CD4-positive, alpha-beta T cell treated with Interleukin-17A for 1 hour (primary cell): ENCODE measurements at places on chromosomes 6 and 20.
A peak's percentile ranks its signal among the peaks of the same experiment; 100 is the strongest.

- DNase-seq: peak; percentile 27
These were observed 157.4 kb upstream of the LAMA2 start for GRCh38 chr6:128725271-128726233.

DNA sequence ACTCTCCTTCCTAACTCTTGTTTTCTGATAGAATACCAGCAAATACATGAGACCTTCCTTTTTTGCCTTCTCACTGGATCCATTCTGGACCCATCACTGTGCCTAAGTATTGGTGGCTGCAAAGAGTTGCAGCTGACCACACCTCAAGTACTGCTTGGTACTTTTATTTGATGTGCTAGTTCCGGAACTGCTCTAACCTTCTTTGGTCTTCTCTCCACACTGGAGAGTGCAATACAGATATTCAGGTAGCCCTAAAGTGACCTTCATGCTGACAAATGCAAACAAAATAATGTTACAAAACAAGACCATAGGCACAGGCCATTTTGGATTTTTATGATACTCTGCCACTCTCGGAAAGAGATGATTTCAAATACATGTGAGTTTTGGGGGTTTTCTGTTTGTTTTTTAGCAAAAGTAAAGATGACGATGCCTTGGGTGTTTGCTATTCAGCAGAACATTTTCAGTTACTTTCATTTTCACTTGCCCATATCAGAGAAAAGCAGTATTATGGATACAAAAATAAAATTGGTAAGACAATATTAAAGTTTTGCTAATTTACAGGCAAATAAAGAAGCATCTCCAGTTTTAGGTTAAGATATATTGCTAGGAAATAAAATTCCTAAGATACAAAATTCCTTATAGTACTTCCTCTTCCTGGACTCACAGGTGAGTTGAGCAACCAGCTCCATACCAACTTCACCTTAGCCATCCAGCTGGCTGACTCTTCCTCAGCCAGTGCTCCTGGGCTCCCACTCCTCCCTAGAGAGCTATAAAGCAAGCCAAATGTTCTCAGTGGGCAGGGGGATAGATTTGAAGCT, 42.0 kb downstream of the PTPRK start:
- DNase-seq: no peak

DNA sequence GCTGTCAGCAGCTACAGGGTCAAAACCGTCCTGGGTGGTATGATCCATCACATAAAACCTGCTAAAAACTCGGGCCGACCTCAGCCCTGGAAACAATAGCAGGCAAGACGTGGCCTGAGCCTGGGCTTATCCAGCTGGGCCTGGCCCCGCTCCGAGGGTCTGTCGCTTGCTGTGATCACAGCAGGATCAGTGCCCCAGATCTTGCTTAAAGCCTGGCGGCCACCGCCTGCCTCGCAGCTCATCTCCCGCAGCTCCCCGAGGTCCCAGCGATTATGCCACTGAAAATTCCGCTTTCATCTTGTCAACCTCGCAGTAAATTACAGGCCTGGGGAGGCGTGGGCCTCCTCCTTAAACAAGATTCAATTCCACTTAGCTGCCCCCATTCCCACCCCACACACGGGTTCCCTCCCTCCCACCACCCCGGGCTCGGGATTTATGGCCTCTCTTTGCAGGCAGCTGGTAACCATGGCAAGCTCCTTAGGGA, 40.1 kb downstream of the CDH22 start:
- DNase-seq: no peak

- no peak for DNase-seq
These were observed 417.3 kb upstream of the MARCKS start for GRCh38 chr6:113439866-113440265.

- DNase-seq: no peak
These were observed 105.0 kb downstream of the HUS1B start for GRCh38 chr6:551829-552350.

- DNase-seq: no peak
These were observed 81.6 kb downstream of the MANEA start for GRCh38 chr6:95658886-95659285.

DNA sequence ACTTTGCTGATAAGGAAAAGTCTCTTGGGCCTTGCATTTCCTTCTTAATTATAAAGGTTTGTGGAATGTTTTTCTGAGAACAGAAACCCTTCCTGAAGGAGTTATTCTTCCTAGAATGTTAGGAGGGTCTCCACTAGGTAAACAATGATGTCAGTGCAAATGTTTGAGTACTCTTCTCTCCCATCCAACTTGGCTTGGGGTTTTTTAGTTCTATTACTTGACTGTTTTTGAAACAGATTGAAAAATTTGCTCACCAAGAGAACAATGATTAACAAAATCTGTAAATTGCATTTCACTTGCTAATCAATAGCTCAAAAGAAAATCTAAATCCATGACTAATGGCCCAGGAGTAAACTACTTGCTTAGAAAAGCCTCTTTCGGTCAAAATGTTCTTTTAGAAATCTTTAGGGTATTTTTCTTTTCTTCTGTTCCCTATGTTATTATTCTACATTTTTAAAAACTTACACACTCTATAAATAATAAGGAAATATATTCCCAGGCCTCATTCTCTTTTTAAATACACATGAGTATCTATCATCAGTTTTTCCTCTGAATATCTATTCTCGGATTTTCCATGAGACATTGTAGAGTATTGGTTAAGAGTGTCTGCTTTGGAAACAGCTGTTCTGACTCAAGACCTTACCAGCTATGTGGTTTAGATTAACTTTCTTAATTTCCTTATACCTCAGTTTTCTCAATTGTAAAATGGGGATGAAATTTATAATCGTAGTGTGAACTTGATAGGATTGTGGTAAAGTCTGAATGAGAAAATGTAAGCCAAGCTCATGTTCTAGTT, 234.2 kb upstream of the CITED2 start:
- no peak for DNase-seq

DNA sequence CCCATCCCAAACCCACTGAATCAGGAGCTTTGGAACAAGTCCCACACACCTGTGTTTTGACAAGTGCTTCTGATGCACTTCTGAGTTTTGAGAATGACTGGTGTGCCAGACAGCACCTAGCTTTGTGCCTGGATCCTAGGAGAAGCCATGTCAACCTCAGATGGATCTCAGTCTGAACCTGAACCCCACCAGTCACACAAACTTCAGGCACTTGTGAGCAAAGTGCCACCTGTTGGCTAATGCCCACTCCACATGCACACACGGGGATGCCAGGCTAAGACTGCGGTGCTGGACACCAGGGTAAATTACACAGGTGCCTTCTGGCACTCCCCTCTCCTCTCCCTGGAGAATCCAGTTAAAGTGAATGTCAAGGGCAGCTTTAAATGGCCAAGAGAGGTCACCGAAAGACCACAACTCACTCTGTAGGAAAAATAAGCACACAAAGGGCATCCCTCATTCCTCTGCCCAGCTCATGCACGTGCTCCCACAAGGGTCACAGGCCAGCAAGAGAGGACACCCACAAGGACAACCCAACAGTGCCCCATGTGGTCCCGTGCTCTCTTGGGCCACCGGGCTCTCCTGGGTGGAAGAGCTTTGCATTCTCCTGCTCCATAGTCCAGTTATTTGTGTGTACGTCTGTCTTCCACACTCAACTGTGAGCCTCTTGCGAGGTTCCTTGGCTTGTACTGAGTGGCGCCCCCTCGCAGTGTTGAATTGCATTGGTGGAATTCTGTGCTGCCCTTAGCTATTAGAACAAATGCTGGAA, 45.6 kb downstream of the TAF8 start:
- no peak for DNase-seq

DNA sequence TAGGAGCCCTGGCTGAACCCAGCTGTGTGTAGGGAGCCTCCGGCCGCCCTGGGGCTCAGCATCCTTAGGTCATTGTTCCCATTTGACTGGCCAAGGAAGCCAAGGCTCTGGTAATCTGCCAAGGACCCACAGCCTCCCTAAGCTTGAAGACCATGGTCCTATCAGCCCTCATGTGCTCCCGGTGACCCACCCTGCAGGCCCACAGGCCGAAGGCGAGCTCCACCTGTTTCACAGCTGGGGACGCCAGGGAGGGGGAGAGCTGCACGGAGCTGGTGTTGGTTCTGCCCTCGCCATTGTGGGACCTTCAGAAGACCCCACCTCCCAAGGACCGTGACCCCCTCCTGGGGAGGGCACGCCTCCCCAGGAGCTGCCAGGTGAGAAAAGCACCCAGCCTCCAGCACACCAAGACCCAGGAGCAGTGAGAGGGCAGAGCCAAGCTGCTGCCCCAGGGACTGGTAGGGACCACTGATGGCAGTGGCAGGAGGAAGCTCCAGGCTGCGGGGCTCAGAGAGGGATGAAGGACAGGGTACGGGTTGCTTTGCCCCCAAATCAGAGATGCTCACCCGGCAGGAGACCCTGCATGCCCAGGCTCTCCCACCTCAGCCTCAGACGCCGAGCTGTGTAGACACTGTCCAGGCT, 30.7 kb upstream of the MRGBP start:
- no peak for DNase-seq

GRCh38 chr6:85273046-85273445, 176.8 kb upstream of the NT5E start:
- DNase-seq: no peak

- no peak for DNase-seq
These were observed 207.3 kb downstream of the FARS2 start for GRCh38 chr6:5468586-5468985.

DNA sequence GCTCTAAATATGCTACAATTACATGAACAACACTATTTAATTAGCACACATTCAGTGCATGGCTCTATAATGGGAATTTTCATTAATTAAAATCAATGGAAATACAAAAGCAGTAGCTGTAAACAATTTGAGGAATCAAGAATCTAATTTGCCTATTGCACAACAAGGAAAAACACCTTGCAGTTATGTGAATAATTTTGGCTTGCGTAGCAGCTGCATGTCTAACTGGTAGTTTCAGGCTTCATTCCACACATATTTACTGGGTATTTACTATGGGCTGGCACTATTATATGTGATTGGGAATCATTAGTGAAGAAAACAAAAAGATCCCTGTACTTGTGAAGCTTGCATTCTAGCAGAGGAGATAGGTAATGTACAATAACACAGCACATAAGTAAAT, 26.4 kb downstream of the KIF6 start:
- no peak for DNase-seq

DNA sequence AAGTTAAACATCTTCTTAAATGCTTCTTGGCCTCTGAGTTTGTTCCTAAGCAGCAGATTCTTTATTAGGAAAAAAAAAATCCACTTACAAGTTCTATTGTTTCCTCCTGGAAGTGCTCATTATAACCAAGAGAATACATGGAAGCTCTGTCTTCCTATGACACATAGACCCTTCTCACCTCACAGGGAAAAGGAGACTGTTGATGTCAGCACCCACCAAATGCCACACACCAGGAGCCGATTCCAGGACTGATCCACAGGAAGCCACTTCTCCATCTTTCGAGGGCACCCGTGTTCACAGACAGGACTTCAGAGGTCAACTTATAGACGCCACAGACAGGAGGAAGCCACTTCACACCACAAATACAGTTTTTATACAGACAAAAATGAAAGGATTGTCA, 13.4 kb upstream of the BNIP5 start:
- DNase-seq: no peak

DNA sequence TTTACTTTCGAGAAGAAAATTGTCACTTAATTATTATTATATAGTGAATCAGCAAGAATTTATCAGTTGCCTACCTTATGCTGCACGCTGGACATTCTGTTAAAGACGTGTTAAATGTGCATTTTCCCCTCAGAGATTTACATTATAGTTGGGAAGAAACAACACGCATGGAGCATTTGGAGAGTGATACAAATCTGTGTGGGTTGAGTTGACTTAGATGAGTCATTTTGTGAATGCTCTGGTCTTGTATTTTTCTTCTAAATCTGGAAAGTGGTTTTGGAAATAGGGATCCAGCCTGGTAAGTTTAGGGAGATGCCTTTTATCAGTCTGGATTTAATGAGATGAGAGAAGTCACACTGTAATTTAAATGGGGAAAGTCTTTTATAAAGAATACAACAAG, 24.0 kb upstream of the SMIM26 start:
- DNase-seq: no peak

DNA sequence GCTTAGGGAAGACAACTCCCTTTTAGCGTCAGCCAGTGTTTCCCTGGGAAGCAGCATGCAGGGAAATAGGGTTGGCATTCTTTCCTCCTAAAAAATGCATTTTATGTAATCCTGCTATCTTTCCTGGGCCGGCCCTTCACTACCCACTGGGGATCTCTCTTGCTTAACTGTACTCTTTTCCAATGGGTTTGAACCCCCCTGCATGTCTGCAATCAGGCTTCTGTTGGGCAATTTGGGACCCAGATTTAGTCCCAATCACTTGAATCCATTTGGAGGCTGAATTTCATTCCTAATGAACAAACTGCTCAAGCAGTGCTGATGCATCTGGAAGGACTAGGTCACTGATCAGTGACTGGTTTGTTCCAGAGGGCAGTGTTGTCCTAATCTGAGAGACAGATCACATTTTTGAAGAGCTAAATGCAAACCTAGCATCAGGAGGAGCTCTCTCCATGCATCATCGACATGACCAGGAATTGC, 152.0 kb downstream of the TSHZ2 start:
- DNase-seq: no peak

DNA sequence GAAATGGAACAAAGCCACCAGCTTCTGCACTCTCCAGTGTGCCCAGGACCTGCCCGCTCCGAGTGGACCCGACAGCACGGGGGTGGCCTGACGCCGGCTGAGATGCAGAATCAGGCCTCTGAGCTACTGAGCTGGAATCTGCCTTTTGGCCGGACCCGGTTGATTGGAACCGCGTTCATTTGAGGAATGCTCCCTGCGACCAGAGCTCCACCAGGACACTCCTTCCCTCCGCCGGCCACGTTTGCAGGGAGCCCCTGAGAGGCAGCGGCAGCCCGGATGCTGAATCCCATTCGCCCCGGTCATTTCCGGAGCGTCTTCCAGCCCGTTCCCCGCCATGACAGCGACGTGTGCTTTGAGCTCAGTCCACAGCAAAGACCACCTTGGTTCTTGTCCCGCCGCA, 392.7 kb downstream of the THBS2 start:
- no peak for DNase-seq

DNA sequence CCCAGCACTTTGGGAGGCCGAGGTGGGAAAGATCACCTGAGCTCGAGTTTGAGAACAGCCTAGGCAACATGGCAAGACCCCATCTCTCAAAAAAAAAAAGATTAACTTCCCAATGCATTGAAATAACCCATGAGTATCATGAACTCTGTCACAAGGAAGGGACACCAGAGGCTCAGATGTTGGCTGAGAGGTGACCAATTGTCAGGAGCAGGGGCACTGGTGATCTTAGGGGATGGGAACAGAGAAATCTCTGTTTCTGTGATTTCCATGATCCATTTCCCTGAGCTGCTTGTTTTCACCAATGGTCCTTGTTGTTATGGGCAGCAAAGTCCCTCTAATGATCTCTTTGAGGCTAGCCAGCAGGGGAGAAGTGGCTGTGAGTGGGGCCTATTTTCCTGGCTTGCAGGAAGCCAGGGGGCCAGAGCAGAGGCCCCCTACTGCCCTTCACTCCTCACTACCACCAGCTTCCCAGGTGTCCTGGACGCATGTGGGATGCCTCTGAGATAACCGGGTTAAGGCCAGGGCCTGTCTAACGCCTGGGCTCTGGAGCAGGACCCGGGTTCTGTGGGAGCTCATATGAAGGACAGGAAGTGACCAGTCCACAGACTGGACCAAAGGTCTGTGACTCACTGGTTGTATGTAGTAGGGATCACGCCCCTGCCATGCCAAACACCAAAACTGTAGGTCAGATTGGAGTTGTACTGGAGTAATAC, 54.4 kb downstream of the PCNA start:
- DNase-seq: no peak

- no peak for DNase-seq
These were observed at the start of gene VNN1 for GRCh38 chr6:132713352-132714134. TSS of gene VNN1 (minus strand) at chr6:132714055. CDS start at chr6:132714035, 20 bp downstream.
